Upper lobe of left lung (tissue), 6 donors: ENCODE measurements at places on chromosomes 4 and X.

DNA sequence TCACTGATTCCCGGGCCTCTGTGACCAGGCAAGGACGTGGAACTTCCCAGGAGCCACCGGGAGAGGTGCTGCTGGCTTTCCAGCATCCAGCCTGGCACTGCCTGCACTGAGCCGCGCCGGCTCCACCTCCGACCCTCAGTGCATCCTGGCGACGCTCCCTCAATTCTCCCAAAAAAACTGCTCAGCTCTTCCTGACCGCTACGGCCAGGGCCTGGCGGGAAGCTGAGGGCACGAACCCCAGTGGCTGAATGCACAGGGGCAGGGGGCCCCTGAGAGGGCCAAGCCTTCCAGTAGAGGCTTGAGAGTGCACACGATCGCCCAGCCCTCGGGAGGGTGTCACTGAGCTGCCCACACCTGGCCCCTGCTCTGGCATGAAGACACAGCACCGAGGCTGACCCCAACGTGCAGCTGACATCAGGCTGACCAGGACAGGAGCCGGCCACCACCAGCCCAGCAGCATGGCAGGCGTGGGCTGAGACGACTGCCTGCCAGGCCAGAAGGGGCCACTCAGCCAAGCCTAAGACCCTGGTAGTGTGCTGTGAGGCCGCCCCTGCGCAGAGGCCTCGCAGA, 6.9 kb downstream of the CTBP1 start:
- DNase-seq: no peak

DNA sequence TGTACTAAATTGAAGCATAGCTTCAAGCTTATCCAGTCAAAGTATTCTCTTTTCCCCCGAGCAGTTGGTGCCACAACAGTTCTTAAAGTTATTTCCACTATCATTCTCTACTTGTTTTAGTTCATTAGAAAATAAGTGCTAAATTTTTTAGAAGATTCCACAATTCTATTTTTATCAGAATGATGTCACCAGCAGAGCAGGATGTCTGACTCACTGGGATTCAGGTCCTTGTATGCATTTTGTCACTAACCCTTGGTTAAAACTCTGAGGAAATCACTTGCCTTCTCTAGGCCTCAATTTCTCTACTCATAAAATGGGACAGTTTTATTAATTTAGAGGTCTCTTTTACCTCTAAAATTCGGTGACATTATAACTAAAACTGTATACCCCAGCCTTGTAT, 3.4 kb downstream of the DDX53 start:
- no peak for DNase-seq

DNA sequence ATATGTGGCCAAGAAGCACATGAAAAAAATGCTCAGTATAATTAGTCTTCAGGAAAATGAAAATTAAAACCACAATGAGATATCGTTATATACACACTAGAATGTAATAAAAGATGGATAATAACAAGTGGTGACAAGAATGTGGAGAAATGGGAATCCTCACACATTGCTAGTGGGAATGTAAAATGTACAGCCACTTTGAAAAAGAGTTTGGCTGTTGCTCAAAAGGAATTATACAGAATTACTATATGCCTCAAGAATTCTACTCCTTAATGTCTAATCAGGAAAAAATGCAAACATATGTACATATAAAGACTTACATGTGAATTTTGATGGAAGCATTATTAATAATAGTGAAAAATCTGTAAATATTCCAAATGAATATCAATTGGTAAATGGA, 102.2 kb downstream of the SPCS3 start:
- no peak for DNase-seq

DNA sequence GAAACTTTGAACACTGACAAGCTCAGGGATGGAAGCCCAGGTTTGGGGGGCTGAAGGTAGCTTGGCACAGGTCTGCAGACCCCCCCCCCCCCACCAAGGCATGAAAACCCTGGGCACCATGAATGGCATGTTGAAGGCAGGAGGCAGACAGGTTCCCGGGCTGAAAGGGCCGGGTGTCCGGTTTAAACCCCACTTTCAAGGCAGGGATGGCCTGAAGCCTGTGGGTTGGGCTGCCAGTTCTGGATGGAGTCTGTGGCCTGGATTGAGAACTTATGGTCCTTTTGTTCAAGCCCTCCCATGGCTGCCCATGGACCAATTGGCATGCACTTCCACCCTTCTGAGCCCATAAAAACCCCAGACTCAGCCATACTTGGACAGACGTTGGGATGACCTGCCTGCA, 616.9 kb downstream of the ADGRL3 start:
- no peak for DNase-seq

DNA sequence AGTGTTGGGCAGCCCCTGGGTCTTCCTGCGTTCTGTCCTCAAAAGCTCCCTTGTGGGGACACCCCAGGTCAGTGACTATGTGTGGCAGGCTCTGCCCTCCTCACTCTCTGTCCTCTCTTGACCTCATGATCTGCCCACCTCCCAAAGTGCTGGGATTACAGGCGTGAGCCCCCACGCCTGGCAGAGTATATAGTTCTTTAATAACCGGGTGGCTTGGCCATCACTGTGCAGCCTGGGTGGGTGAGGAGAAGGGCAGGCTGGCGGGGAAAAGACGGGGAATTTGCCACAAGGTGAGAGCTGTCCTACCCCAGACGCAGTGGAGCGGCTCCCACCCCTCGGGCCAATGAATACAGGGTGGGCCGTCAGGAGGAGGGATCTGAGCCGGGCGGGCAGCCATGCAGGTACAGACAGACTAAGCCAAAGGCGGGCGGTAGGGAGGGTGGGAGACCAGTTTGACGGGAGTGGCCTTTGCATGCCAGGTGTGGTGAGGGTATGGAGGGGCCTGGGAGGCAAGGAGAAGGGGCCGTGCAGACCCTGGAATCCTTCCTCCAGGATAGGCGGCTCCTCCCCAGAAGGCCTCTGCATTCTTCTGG, 2.5 kb downstream of the SH3BP2 start:
- no peak for DNase-seq

GRCh38 chr4:118858779-118859178, 22.9 kb upstream of the SEC24D start:
- no peak for DNase-seq

DNA sequence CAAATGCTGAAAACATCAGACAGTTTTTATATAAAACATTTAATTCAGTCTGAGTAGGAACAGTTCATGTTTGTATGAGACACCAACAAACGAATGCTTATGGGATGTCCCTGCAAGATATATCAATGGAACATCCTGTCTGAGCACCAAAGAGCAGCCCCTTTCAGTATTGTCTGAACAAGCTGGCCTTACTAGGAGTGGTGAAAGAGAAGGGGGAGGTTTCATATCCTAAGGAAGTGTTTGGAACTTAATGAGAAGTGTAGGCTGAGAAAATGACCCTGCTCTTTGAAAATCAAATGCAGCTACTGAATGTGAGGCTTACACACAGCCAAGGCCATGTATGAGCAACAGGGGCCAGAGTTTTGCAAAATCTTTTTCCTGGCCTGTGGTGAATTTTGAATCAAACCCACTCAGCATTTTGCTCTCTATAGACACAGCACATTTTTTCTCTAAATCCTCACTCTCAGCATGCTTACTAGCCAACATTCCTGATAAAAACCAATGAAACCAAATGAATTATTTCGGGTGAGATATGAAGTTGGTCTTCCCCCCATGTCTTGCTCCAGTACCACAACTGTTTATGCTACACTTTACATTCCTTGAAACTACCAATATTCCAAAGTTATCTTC, 119.4 kb downstream of the LUZP4 start:
- no peak for DNase-seq

DNA sequence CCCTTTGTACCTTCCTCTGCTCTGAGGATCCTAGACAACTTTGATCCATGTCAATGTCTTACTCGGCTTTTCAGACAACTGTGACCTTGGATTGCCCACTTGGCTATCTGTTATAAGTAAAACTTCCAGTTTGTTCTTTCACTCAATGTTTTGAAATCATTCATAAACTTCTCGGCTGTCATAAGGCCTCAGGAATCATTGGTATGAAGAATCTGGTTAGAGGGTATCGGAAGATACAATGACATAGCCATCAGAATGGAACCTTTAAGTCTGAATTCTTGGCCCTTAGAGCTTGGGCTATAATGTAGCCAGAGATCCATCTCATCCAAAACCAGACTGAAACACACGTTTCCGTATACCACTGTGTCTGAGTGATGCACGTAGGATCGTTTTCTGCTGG, 59.0 kb upstream of the WDR1 start:
- DNase-seq: no peak

DNA sequence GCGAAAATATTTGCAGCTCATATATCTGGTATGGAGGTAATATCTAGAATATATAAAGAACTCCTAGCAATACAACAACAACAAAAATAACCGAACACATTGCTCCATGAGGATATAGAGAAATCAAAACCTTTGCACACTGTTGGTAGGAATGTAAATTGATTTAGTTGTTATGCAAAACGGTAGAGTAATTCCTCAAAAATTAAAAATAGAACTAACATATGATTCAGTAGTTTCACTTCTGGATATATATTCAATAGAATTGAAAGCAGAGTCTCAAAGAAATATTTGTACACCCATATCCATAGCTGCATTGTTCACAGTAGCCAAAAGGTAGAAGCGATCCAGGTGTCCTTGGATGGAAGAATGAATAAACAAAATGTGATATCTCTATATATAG, 203.0 kb upstream of the CNKSR2 start:
- DNase-seq: no peak

DNA sequence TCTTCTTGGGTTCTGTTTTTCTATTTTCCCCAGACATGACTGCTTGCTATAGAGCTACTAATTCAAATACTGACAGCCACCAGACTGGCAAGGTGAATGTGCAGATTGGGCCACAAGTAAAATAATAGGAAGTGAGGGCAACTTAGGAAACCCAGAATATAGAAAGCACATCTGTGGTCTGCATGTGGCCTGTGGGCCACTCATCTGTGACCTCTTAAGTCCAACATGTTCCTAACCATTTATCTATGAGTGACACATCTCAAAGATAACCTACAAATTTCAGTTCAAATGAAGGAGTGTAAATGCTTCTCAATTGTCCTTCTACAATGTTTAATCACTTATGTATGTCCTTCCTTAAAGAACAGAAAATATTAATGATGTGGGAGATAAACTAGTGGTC, 128.9 kb downstream of the REELD1 start:
- DNase-seq: no peak

GRCh38 chrX:18793601-18794089, 86.2 kb downstream of the PPEF1 start:
- no peak for DNase-seq

GRCh38 chr4:62235911-62236310, 1035.8 kb downstream of the ADGRL3 start:
- DNase-seq: no peak

GRCh38 chr4:137960371-137961050, 281.6 kb downstream of the SLC7A11 start:
- no peak for DNase-seq

DNA sequence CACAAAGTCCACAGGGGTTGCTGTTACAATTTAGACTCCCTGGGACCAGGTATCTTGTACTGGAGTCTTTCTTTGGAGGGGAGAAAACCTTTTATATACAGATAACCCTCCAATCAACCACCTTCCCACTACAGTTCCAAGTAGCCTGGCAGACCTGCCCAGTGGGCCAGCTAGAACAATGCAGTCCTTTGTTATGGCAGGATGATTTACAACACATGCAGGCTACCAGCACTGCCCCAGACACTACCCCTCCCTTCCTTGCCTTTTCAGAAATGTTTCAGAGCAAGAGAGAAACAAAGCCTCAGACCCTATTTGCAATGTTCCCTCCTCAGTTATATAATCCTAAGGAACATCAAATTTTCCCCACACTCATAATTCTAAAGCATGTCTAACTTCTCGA, 11.1 kb downstream of the RASL11B start:
- DNase-seq: no peak

DNA sequence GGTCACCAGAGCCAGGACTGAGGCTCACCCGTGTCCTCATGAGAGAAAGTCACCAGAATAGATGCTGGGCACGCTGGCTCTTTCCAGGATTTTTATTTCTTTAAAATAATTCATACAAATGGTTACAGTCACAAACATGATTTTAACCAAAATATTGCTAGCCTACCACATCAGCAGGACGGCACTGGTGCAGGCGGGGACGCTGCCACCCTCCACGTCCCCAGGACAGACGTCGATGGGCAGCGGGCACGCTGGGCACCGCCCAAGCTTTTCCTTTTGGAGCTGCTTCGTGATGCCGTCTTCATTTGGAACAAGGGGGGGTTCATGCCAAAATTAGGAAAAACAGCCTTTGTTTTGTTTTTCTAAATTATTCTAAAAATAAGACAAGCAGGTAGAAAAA, 37.6 kb downstream of the CTBP1 start:
- DNase-seq: peak; percentile 69

GRCh38 chr4:6448476-6449170, 23.8 kb downstream of the PPP2R2C start:
- DNase-seq: no peak

DNA sequence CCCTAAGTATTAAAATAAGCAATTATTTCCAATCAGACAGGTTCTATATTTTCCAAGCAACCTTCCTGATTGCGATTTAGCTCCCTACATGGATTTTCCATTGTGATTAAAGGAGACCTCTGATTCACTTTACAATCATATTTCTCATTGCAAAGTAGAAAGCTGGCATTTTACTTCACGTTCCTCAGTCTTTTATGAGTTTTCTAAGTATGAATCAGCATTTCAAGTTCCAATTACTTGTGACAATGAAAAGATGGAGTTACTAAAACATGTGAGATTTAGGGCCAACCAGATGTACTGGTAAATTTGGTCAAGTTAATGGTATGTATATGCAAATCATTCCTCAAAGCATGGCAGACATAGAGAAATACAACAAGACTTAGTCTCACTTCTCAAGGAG, 206.2 kb downstream of the KCNIP4 start:
- no peak for DNase-seq

DNA sequence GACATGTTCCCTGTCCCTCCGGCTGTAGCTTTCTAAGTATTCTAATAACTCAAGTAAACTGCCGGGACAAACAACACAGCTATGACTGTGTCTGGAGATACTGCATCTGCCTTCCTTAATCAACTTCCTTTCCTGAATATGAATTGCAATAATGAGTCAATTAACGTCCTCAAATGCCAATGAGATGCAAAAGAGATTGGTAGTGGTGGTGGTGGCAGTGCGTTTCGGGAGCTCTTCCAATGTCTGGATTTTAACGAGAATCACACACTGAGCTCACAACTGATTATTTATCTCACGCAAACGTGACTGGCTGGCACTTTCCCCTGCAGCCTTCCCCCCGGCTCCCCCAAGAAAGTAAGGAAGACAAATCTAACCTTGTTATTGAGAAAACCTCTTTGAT, 226.1 kb upstream of the GK2 start:
- DNase-seq: no peak

GRCh38 chrX:1389181-1389992, 2.5 kb downstream of the SLC25A6 start:
- DNase-seq: peak; percentile 85

- DNase-seq: no peak
These were observed 64.1 kb upstream of the MAMLD1 start for GRCh38 chrX:150298841-150299551.

GRCh38 chr4:185210102-185210981, 944 bp downstream of the SNX25 start:
- peak; percentile 22 for DNase-seq

DNA sequence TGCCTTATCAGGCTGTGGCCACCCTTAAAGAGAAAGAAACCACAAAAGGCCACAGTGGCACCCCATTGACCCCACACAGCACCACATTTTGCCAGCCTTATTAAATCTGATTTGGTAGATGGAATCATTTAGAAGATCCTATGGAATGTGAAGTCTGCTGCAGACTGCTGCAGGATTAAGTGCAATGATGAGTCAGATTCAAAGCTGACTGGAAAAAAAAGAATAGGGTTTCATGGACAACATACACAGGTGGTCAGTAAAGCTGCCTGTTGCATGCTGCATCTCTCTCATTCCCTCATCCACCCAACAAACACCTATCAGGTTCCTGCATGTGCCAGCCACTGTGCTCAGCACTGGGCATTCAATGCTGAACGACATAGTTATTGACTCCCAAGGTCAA, 56.6 kb downstream of the CHST7 start:
- no peak for DNase-seq
